Coronary artery (tissue), 2 donors: ENCODE measurements at places on chromosomes 1 and 21.

DNA sequence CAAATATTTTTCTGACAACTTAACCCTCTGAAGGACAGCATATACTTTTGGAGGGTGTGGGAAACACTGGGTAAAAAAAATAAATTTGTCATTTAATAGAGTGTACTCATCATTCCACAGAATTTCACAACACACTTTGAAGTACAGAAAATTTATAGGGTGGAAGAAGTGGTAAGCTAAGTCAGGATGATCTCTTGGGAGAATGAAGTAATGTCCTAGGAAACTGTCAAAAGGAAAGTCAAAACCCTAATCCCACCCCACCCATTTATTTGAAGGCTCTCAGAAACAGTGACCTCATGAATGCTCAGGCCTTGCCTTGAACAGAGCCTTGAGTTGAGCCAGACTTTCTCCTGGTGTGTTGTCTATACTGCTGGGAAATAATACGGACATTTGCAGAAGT, 7.3 kb upstream of the UAP1 start:
- DNase-seq: no peak

GRCh38 chr1:206020393-206021007, 3.2 kb downstream of the CTSE start:
- no peak for DNase-seq

GRCh38 chr1:207274882-207275281, 46.6 kb upstream of the CD55 start:
- DNase-seq: no peak

- DNase-seq: peak; percentile 74
Observed at GRCh38 chr21:42518215-42518614, 4.6 kb downstream of the SLC37A1 start.

DNA sequence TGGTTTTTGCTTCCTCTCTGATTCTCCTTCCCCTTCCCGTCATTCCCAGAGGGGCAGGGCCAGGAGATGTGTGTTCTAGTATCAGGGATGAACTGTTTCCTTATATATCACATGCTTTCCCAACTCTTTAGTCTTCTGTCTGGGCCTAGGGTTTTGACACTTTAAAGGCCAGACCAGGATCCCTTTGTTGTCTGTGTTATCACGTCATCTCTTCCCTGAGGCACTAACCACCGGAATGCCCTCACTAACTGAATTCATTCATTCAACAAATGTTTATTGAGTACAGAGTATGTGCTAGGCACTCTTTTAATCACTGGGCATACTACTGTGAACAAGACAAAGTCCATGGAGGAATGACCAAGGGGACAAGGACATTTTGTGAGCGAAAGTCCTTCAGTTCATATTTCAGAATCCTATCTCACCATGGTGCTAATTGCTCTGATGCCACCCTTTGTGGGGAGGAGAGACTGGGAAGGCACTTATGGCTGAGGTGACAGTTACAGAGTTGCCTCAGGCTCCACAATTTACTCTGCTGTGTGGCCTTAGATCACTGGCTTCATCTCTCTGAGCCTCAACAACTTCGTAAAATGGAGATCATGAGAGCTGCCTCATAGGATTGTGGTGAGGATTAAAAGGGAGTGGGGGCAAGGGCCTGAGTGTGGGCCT, 12.0 kb upstream of the ZNF362 start:
- DNase-seq: no peak

GRCh38 chr1:2310332-2311183, 80.8 kb downstream of the MORN1 start:
- DNase-seq: no peak

- DNase-seq: no peak
Observed at GRCh38 chr1:46577671-46578070, 26.2 kb upstream of the KNCN start.

- no peak for DNase-seq
Observed at GRCh38 chr1:55246896-55247295, 31.7 kb upstream of the USP24 start.

- DNase-seq: no peak
Observed at GRCh38 chr1:116020668-116021272, 44.5 kb downstream of the SLC22A15 start.

- no peak for DNase-seq
Observed at GRCh38 chr1:67771152-67771551, 62.1 kb downstream of the GNG12 start.

DNA sequence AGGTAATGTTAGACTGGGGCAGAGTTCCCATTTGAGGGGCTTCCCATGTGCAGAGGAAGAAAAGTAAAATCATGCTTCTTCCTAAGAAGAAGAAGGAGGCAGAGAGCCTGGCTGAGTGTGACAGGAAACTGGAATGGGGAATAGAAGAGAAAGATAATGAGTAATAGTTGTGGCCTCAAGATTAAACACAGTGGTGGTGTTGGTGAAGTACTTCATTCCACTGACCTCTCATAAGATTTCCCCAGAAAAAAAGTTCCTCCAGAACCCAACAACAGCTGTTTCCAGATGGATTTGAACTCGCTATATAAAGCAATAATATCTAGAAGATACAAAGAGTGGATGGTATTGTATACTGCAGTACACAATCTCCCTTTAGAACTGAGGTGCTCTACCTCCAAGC, 13.0 kb downstream of the RGS1 start:
- no peak for DNase-seq

DNA sequence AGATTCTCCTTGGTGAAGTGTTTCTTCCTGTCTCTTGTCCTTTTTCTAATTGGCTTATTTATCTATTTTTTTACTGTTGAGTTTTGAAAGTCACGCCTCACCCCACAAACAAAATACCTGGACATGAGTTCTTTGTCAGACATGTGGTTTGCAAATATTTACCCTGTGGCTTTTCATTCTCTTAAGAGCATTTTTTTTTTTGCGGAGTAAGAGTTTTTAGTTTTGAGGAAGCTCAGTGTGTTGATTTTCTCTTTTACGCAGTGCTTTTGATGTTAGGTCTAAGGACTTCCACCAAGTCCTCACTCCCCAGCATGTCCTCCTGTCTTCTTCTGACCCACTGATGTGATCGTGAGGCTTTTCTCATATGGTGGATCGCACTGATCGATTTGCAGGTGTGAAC, 7.6 kb downstream of the DFFB start:
- DNase-seq: no peak

- no peak for DNase-seq
Observed at GRCh38 chr1:244988521-244988920, 124.2 kb upstream of the HNRNPU start.

- DNase-seq: no peak
Observed at GRCh38 chr1:99849413-99849743, 783 bp upstream of the AGL start.

- no peak for DNase-seq
Observed at GRCh38 chr1:161773791-161774190, 7.7 kb downstream of the ATF6 start.

DNA sequence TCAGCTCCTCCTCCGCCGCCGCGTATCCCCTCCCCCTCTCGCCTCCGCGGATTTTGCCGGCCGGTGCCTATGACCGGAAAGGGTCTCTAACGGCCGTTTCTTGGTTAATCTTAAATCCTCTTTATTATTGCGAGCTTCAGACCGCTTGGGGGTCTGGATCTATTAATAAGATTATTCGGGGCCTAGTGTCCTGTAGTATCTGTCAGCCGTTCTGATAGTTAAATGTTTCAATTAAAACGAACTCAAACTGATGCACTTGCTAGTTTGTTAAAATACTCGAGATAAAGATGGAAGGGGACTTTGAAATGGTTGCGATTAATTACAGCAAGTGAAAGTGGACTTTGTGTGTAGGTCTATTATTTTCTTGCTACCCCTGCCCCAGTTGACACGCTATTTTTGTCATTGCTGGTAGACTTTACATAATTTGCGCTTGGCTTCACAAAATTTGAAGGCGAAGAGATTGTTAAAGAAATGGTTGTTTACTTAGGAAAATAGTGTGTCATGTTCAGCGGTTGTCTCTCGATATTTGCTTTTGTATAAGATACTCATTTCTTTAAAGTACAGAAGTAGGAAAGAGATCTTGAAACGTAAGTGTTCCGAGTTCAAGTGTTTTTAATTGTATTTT, 779 bp downstream of the SON start:
- no peak for DNase-seq

DNA sequence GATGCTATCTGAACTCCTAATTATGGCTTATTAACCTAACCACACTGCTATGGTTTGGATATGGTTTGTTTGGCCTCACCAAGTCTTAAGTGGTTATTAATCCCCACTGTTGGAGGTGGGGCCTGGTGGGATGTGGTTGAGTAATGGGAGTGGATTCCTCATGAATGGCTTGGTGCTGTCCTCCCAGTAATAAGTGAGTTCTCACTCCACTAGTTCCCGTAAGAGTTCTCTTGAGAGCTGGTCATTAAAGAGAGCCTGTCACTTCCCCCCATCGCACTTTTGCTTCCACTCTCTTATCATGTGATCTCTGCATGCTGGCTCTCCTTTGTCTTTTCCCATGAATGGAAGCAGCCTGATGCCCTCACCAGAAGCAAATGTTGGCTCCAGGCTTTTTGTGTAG, 328.8 kb downstream of the PLA2G4A start:
- no peak for DNase-seq

- no peak for DNase-seq
Observed at GRCh38 chr21:35565204-35565611, 495.1 kb downstream of the SETD4 start.

DNA sequence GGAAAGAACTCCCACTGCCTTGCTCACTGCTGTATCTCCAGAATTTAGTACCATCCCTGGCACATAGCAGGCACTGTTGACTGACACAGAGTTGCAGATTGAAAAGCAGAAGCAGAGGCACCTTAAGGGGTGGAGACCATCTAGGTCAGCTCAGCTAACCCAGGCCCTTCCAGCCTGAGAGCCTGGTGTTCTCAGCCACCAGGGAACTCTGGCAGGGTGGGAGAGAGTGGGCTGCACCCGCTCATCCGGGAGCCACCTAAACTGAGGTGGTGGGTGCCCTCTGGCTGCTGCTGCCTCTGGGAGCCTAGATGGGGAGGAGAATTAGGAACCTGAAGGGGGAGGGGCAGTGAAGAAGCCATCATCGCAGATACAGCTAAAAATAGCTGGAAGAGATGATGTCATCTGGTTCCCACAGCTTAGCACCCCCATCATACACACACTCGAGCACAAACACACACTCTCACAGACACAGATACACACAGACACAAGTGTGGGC, 1.5 kb upstream of the TSPAN1 start:
- no peak for DNase-seq

GRCh38 chr1:169925505-169926482, 32.1 kb upstream of the SCYL3 start:
- DNase-seq: no peak

- DNase-seq: peak; percentile 88
Observed at GRCh38 chr1:154324669-154325582, at the start of gene ATP8B2. TSS of gene ATP8B2 (plus strand) at chr1:154325525. CDS start at chr1:154328142, 2,617 bp downstream.

DNA sequence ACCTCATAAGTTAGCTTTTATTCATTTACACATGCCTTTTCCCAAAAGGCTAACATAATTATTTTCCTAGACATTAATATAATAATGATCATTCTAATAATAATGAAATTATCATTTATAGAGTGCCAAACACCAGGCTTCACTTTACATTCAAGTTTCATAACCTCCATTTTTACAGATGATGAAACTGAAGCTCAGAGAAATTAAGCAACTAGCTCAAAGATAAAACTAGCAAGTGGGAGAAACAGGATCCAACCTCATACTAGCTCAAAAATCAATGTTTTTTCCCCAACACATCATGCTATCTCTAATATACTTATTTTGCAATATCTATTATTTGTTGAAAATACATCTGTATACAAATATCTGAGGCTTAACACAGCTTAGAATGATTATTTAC, 14.0 kb downstream of the LPGAT1 start:
- no peak for DNase-seq

DNA sequence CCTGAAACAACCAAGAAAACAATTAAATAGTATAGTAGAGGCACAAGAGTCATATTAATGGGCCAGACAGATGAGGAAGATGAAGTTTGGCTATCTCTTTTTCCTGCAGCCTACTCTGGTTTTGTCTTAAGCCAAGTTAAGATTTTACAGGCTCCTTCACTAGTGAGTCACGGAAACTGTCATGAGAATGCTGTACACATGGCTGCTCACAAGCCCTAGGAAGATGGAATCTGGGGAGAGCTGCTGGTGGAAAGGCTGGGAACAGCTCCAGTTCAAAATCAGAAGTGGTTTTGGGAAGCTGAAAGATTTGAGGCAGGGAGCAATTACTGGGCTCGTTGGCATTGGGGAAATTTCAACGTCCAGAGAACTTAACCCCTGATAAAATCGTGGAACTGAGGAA, 46.4 kb upstream of the S1PR1 start:
- no peak for DNase-seq

DNA sequence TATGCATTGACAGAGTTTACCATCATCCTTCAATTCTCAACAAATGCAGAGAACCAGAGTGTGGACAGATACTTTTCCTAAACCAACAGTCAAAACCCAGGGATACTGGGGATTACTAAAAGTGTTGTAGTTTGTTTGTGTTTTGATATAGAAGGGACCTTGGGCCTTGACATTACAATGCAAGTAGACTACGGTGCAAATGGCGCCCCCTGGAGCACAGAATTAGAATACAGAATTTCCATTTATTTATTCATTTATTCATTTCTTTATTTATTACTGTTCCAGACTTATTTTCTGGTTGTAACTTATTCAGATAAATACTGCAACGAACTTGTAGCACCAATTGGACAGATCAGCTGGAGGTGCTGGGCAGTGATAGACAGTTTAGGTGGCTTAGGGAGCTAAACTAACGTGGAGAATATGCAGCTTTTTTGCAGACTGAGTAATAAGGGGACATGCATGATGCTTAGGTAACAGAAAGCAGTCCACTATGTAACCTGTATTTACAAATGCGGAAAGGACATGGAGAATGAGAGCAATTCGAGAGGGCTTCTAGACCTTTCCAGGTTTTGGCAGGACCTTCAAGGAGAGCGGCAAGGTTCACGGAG, 42.6 kb downstream of the KIRREL1 start:
- no peak for DNase-seq

- peak; percentile 16 for DNase-seq
Observed at GRCh38 chr1:29851691-29852090, 615.4 kb downstream of the PTPRU start.

DNA sequence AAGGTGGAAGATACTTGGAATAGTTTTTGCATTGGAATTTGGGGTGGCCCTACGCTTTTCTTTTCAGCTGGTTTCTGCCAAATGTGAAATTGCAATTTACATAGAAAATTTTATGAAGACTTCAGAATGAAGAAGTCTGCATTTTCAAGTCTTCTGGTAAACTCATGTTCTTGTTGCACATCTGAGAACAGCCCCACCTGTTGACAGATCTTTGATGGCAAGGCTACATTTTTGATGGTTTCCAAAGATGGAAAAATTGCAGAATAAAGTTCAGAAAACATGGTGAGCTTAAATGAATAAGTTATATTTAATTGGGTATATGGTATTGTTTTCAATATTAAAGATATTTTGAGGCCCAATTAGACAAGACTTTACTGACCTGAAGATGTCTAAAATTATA, 25.4 kb downstream of the OLFM3 start:
- no peak for DNase-seq
